ENCODE measurements at places on chromosomes 5 and 9.

- no peak for DNase-seq
These were observed 40.1 kb upstream of the RNF180 start for GRCh38 chr5:64125521-64125920.

- no peak for DNase-seq
These were observed 140.3 kb downstream of the PCSK1 start for GRCh38 chr5:96292582-96293247.

GRCh38 chr9:33489066-33489465, 15.3 kb upstream of the NOL6 start:
- DNase-seq: no peak

GRCh38 chr5:39440958-39441624, 16.3 kb upstream of the DAB2 start:
- no peak for DNase-seq

GRCh38 chr5:108581026-108581425, 166.7 kb upstream of the FER start:
- DNase-seq: no peak

DNA sequence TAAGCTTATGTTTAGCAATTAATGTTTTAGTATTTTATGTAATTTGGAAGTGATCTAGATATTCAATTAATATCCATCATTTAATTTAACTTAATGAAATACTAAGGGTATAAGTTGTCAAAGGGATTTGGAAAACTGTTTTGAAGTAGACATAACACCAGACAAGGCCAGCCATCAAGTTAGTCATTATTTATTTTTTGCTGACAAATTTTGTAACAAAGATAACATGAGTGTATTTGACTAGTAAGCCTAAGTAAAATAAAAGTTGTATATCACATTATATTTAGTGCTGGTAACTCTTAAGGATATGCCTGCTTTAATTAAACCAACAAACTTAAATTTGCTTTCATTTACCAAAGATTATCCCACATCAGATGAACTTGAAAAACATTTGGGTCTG, 125.9 kb upstream of the TNFAIP8 start:
- no peak for DNase-seq

DNA sequence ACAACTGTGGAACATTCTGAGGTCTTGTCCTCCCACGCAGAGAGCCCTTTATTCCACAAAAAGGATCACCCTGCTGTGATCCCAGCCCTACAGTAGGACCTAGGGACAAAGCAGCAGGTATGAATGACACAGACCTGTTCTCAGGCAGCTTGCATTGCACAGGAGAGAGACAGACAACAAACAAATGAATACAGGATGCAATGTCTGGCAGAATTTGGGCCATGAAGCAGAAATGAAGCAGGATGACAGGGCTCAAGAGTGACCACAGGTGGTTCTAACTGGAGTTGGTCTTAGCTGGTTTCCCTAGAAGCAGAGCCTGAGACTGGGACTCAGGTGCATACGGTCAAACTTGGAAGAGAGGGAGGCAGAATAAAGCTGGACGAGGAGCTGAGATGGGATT, 388.8 kb downstream of the CDK5RAP2 start:
- no peak for DNase-seq

GRCh38 chr5:67223211-67223610, 26.6 kb upstream of the CD180 start:
- DNase-seq: no peak

- no peak for DNase-seq
These were observed 29.9 kb downstream of the USP20 start for GRCh38 chr9:129864991-129865647.

GRCh38 chr9:33446946-33447798, at the start of gene AQP3:
AQP3 (minus strand) TSS chr9:33447593; CDS start chr9:33447530, 63 bp downstream.
- DNase-seq: no peak

DNA sequence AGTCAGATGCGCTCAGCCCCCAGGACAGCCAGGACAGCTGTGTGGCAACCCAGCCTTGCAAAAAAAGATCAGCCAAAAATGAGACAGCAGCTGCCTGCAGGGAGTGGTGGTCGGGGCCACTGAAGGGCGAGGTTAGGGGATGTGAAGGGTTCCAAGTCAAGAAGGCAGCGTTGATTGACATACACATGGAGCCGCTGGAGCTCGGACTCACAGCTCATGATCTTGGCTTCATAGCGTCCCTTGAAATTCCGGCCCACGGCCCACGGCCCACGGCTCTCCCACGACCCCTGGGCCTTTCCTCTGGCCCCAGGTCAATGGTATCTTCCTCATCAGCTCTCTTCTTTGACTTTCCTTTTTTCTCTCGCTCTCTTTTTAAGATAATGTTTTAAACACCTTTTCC, 390.0 kb upstream of the IRX4 start:
- DNase-seq: no peak

- DNase-seq: no peak
These were observed 223.7 kb upstream of the MSX2 start for GRCh38 chr5:174500636-174501035.

GRCh38 chr5:68339921-68340321, 124.4 kb downstream of the PIK3R1 start:
- DNase-seq: no peak

GRCh38 chr9:135186248-135187164, 99.0 kb downstream of the OLFM1 start:
- no peak for DNase-seq

- DNase-seq: no peak
These were observed 9.5 kb upstream of the BARX1 start for GRCh38 chr9:93964685-93965084.

DNA sequence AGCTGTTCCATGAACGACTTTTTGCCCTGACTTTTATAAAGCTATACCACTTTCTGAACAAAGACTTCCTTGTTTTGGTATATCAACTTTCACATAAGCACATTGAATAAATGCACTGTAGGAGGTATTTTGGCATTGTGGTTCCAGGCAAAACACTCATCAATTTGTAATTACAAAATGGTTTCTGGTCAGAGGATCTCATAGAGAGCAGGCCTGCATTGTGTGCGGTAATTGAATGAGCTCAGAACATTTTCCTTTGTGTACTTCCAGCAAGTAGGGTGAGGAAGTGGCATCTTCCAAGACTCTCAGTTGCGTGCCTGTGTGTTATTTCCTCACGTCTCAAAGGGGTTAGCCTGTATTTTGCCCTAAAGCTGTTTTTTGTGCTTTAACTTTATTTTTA, 89.2 kb downstream of the PDE6A start:
- DNase-seq: no peak

GRCh38 chr9:112301420-112301819, 32.0 kb downstream of the PTBP3 start:
- DNase-seq: no peak
